ENCODE measurements at places on chromosomes 5 and 9.

DNA sequence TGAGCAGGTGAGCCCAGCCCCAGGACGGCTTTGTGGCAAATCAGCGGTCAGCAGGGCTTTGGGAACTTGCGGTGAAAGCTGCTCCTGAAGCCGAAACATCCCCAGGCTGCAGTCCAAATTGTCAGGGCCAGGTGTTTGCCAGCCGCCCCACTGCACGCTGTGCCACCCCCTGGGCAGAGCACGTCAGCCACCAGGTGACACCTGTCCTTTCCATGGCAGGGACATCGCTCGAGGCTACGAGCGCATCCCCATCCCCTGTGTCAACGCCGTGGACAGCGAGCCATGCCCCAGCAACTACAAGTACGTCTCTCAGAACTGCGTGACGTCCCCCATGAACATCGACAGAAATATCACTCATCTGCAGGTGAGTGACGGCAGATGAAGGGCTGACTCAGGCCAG is 64.4 kb upstream of the CACNA1B start:
- H3K27me3 ChIP-seq = no peaks in the 10 kb centered on the region
- peaks cover 48% of the 10 kb centered on the region for H3K36me3 ChIP-seq
- H3K27ac ChIP-seq = no peak overlapping the region
- no peak overlapping the region for H3K4me3 ChIP-seq
- ATAC-seq = no peak

GRCh38 chr5:157258450-157258849 is 7.5 kb upstream of the CYFIP2 start:
- H3K4me3 ChIP-seq = no peak overlapping the region
- no peaks in the 10 kb centered on the region for H3K36me3 ChIP-seq
- H3K27me3 ChIP-seq = no peaks in the 10 kb centered on the region
- ATAC-seq = no peak

GRCh38 chr5:124796495-124796894 is 50.1 kb upstream of the ZNF608 start:
- H3K36me3 ChIP-seq = no peaks in the 10 kb centered on the region
- ATAC-seq = peak; percentile 82
- no peaks in the 10 kb centered on the region for H3K27me3 ChIP-seq
- H3K4me1 ChIP-seq = peaks cover 13% of the 10 kb centered on the region
- no peak overlapping the region for H3K4me3 ChIP-seq
- H3K27ac ChIP-seq = peak overlapping the region; percentile 32

DNA sequence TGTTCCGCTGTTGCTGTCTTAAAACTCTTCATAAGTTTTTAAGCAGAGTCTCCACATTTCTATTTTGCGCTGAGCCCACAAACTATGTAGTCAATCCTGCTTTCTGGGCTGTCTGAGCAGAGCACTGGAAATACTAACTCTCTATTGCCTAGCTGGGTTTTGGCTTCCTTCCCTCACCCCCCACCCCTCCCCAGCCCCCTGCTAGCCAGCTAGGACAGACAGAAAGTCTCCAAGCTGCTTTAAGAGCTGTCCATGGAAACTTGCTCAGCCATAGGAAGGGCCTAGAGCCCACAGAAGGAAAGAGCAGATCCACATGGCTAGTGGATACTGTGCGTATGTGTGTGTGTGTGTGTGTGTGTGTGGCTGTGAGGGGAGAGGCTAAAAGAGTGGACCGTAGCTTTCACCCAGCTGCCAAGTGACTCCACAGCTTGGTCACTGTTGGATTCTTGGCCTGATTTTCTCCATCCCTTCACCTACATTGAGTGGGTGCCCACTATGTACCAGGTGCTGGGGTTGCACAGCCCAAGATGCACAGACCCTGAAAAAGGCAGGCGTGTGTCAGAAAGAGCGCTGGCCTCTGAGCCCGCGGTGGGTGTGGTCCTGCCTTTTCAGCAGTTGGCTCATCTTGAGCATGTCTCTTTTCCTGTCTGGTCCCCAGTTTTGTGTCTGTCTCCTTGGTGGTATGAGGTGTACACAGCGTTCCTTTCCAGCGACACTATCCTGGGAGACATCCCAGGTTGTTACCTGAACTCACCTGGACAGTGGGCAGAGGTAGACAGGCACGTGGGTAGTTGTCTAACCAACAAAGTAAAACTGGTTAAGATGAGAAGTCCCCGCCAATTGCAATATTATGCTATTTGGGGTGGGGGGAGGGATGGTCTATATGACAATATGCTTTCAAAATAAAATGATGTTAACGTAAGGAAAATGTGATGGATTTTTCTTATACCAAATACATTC is 5.4 kb upstream of the NKX2-5 start:
- H3K27me3 ChIP-seq = peaks cover 98% of the 10 kb centered on the region
- no peak for ATAC-seq
- H3K4me3 ChIP-seq = no peak overlapping the region
- H3K27ac ChIP-seq = no peak overlapping the region

GRCh38 chr5:90142541-90142940 is 267.0 kb downstream of the CETN3 start:
- no peaks in the 10 kb centered on the region for H3K4me1 ChIP-seq
- peaks cover 14% of the 10 kb centered on the region for H3K27me3 ChIP-seq
- H3K4me3 ChIP-seq = no peak overlapping the region
- no peaks in the 10 kb centered on the region for H3K36me3 ChIP-seq

- H3K36me3 ChIP-seq = no peaks in the 10 kb centered on the region
- H3K27me3 ChIP-seq = peaks cover 6% of the 10 kb centered on the region
- H3K27ac ChIP-seq = peak overlapping the region; percentile 58
These were observed 162.2 kb downstream of the HSD17B3 start for GRCh38 chr9:96139592-96140295.

- no peak for ATAC-seq
- H3K36me3 ChIP-seq = no peaks in the 10 kb centered on the region
- H3K4me1 ChIP-seq = no peaks in the 10 kb centered on the region
- H3K27me3 ChIP-seq = no peaks in the 10 kb centered on the region
- no peak overlapping the region for H3K4me3 ChIP-seq
These were observed 1634.3 kb downstream of the MAT2B start for GRCh38 chr5:165139721-165140120.

DNA sequence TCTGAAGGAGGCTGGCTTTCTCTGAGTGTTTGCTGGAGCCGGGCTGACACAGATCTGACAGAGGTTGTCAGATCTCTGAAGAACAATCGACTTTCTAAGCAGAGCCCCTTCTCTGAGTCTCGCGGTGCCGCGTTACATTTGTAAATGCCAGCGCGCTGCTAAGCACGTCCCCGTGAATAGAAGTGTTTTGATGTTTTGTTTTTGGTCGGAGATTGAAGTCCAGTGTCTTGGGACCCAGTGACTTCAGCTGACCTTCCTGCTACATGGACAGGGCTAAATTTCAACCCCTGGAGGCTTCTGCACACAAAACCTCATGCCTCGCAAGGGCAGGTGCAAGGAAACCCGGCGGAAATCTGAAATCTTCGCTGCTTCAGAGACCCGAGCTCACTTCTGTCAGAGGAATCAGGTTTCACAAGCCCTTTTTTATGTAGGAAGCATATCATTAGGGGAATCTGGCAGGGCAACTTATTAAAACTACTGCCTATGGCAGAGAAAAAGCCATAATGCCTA is 27.2 kb downstream of the NEUROG1 start:
- no peak for ATAC-seq
- H3K27ac ChIP-seq = no peak overlapping the region
- H3K4me3 ChIP-seq = no peak overlapping the region
- no peaks in the 10 kb centered on the region for H3K4me1 ChIP-seq
- H3K27me3 ChIP-seq = peaks cover 53% of the 10 kb centered on the region
- no peaks in the 10 kb centered on the region for H3K36me3 ChIP-seq
